CD4-positive, alpha-beta T cell (primary cell): ENCODE measurements at places on chromosomes 6 and 20. TPM values are rescaled to one million over a fixed set of nuclear protein-coding genes. Genes with fewer than 3 reads are reported as not detected.

DNA sequence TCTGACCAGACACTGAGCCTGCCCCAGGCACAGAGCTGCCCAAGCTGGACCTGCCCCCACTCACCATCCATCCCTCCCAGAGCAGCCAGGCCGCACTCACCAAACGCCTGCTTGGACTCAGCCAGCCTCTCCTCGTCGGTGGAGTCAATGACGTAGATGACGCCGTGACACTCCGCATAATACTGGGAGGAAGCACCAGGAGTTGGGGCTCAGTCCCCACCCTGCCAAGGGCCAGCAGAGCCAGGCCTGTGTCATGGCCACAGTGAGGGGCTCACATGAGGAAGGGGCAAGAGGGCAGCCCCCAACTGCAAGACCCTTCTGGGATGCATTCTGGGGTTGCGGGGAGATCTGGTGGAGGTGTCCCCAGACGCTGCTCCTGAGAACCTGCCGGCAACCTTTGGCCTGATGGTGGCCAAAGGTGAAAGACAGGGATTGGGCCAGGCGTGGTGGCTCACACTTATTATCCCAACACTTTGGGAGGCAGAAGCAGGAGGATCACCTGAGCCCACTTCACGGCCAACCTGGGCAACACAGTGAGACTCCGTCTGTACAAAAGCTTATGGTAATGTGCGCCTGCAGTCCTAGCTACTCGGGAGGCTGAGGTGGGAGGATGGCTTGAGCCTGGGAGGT lies 5.6 kb downstream of the ARFRP1 start:
- H3K27me3 ChIP-seq, result no peaks in the 10 kb centered on the region
- H3K4me3 ChIP-seq, result no peak overlapping the region
- peaks cover 60% of the 10 kb centered on the region for H3K4me1 ChIP-seq
- peaks cover 41% of the 10 kb centered on the region for H3K36me3 ChIP-seq
- H3K27ac ChIP-seq, result no peak overlapping the region

DNA sequence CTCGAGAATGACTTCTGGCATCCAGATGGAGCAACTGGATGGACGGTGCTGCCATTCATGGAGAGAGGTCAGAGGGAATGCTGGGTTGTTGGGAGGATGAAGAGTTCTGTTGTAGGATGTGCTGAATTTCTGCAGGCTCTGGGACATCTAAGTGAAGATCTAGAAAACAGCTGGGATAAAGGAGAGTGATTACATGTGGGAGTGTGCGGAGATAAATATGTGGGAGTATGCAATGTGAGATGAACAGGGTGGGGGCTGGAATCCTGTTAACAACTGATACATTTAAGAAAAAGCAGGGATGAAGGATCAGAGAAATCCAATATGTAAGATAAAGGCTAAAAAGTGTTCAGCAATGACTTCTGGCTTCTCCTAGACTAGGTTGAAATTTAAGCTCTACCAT lies 43.1 kb downstream of the FAXC start:
- DNase-seq, result no peak
- no peaks in the 10 kb centered on the region for H3K4me1 ChIP-seq
- no peak overlapping the region for H3K27ac ChIP-seq
- H3K27me3 ChIP-seq, result no peaks in the 10 kb centered on the region
- no peaks in the 10 kb centered on the region for H3K36me3 ChIP-seq
- H3K4me3 ChIP-seq, result no peak overlapping the region

GRCh38 chr20:3183896-3184612 lies 10.7 kb upstream of the LZTS3 start:
- peaks cover 4% of the 10 kb centered on the region for H3K36me3 ChIP-seq
- H3K27ac ChIP-seq, result no peak overlapping the region
- H3K27me3 ChIP-seq, result no peaks in the 10 kb centered on the region
- H3K4me3 ChIP-seq, result no peak overlapping the region
- no peak for DNase-seq

GRCh38 chr6:79671600-79672266 lies 40.6 kb downstream of the SH3BGRL2 start:
- no peaks in the 10 kb centered on the region for H3K36me3 ChIP-seq
- H3K4me3 ChIP-seq, result no peak overlapping the region
- DNase-seq, result peak; percentile 45
- H3K4me1 ChIP-seq, result peaks cover 14% of the 10 kb centered on the region
- peak overlapping the region; percentile 7 for H3K27ac ChIP-seq

DNA sequence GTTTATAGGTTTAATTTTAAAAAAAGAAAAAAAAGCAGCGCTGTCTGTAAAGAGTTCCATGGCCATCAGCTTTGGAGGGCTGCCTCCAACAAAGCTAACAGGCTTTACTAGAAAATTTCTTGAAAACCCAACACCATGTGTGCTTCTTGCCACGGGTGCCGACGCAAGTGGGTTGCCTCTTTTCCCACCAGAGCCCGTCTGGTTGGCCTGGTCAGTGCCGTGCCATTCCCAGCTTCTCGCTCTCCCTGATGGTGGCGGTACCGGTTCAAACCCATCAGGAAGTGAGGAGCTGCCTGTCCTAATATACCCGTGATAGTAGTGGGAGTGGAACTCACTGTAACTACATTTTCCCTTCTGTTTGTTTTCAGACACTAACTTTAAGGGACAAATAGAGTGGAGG lies 73.7 kb downstream of the CDH4 start:
- no peaks in the 10 kb centered on the region for H3K36me3 ChIP-seq
- H3K4me1 ChIP-seq, result no peaks in the 10 kb centered on the region
- no peak for DNase-seq
- no peak overlapping the region for H3K4me3 ChIP-seq
- no peaks in the 10 kb centered on the region for H3K27me3 ChIP-seq
- no peak overlapping the region for H3K27ac ChIP-seq

- DNase-seq, result no peak
- peaks cover 4% of the 10 kb centered on the region for H3K27me3 ChIP-seq
- no peaks in the 10 kb centered on the region for H3K4me1 ChIP-seq
- no peaks in the 10 kb centered on the region for H3K36me3 ChIP-seq
- no peak overlapping the region for H3K4me3 ChIP-seq
- H3K27ac ChIP-seq, result no peak overlapping the region
Observed at GRCh38 chr6:39777218-39777617, 15.0 kb upstream of the DAAM2 start.

DNA sequence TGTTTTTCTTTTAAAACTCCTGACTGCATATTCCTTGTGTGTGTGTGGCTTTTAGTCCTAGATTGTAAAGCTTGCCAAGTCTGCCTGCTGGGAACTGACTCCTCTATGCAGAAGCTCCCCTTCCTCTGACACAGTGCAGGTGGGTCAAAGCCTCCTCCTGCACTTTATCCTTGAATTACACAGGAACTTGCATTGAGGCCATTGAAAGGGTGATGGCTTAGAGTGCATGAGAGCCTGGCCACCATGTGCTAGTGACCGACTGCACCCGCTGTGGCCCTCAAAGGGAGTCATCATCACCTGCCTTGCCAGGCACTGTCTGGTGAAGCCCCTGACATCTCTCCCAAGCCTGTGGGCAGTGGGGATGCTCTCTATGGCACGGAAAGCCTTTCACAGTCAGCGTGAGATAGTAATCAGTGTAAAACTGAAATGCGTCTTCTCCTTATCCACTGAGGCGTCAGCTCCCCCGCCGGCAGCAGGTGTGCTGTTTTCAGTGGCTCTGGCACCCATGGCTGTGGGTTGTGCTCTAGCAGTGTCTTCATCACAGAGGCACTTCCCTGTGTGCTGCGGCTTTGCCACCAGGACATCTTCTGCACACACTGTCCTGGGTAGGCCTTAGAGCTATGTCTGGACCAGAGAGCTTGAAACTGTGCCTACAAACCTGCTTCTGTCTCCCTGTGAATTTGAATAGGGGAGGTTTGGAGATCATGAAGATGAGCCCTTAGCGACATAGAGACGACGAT lies 87.9 kb downstream of the THBS2 start:
- H3K27ac ChIP-seq, result no peak overlapping the region
- H3K27me3 ChIP-seq, result no peaks in the 10 kb centered on the region
- no peak overlapping the region for H3K4me3 ChIP-seq
- no peak for DNase-seq
- H3K4me1 ChIP-seq, result no peaks in the 10 kb centered on the region
- H3K36me3 ChIP-seq, result no peaks in the 10 kb centered on the region

GRCh38 chr20:50292591-50293283 lies 102.1 kb downstream of the CEBPB start:
- H3K27me3 ChIP-seq, result no peaks in the 10 kb centered on the region
- peak; percentile 49 for DNase-seq
- no peak overlapping the region for H3K27ac ChIP-seq
- peaks cover 7% of the 10 kb centered on the region for H3K4me1 ChIP-seq
- no peak overlapping the region for H3K4me3 ChIP-seq

DNA sequence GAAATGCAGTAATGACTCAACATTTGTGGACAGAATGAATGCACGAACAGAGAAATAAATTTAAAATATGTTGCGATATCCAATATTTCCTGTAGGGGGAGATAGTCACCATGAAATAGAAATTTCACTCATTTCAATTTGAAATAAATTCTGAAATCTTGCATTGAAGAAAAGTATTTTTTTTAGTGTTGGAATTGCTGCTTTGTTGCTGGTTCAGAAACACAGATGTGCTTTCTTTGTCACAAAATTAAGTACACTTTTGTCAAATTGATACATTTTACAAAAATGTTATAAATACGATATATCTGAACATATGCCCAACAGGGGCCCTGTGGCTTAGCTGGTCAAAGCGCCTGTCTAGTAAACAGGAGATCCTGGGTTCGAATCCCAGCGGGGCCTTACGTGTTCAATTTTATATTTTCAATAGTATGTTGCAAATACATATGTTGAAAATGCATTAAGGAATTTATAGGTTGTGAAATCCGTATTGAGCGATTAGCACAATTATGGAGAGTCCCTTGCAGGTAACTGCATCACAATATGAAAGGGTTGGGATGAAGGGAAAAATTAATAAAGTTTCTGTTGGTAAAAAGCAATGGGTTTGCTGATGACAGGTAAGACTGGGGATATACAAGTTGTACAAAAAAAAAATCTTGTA lies 85.4 kb upstream of the PRSS16 start:
- H3K4me3 ChIP-seq, result no peak overlapping the region
- no peaks in the 10 kb centered on the region for H3K27me3 ChIP-seq
- H3K4me1 ChIP-seq, result peaks cover 12% of the 10 kb centered on the region
- H3K27ac ChIP-seq, result no peak overlapping the region
- H3K36me3 ChIP-seq, result no peaks in the 10 kb centered on the region

GRCh38 chr6:115137910-115138309 lies 795.1 kb upstream of the HS3ST5 start:
- H3K36me3 ChIP-seq, result no peaks in the 10 kb centered on the region
- H3K4me1 ChIP-seq, result no peaks in the 10 kb centered on the region
- no peak overlapping the region for H3K27ac ChIP-seq

DNA sequence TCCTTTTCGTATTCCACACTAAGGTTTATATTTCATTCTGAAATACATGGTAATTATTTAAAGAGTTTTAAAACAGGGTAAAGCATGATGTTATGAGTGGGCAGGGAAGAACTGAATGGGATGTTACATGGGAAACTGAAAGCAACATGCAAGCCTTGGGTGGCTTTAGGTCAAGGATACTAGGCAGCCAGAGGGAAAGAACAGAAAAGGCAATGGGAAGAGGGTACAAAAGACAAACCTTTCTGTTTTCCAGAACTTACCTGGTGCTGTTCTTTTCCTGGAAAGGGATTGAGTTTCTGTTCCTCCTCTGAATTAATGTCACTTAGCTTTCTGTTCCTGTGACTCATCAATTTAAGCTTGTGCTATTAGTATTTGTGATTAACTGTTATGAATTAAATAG lies 71.2 kb upstream of the SMIM8 start:
- no peaks in the 10 kb centered on the region for H3K27me3 ChIP-seq
- H3K27ac ChIP-seq, result no peak overlapping the region
- DNase-seq, result no peak
- H3K4me1 ChIP-seq, result no peaks in the 10 kb centered on the region
- no peak overlapping the region for H3K4me3 ChIP-seq

- H3K4me3 ChIP-seq, result no peak overlapping the region
- H3K27me3 ChIP-seq, result no peaks in the 10 kb centered on the region
- no peak overlapping the region for H3K27ac ChIP-seq
- no peaks in the 10 kb centered on the region for H3K36me3 ChIP-seq
- no peaks in the 10 kb centered on the region for H3K4me1 ChIP-seq
- no peak for DNase-seq
Observed at GRCh38 chr20:43092386-43093088, 97.2 kb downstream of the PTPRT start.

DNA sequence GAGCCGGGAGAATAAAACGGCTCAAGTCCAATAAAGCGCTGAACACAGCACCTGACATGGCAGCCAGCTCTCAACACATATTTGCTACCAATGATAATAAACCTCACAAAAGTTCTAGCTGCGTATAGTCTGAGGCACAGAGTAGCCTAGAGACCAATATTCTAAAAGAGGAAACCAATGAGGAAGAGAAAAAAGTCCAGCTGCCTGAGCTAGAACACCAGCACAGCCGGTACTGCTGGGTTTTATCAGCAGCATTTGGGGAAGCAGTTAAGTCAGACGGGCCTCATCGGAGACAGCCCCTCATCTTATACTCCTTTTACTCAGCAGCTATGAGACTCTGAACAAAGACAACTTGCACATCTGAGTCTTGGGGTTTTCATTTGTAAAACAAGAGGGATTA lies 2.4 kb upstream of the RTF2 start:
- peak; percentile 24 for DNase-seq
- H3K36me3 ChIP-seq, result peaks cover 6% of the 10 kb centered on the region
- H3K4me3 ChIP-seq, result no peak overlapping the region
- H3K27me3 ChIP-seq, result no peaks in the 10 kb centered on the region
- H3K27ac ChIP-seq, result no peak overlapping the region

- no peak within 1 kb of the TSS for H3K4me3 ChIP-seq
- peaks cover 71% of the 10 kb centered on the region for H3K27me3 ChIP-seq
- no peaks in the 10 kb centered on the region for H3K4me1 ChIP-seq
- no peak for DNase-seq
- H3K27ac ChIP-seq, result no peak within 1 kb of the TSS
Observed at GRCh38 chr20:64164123-64164836, at the start of gene MYT1. MYT1 (plus strand) TSS chr20:64164452; CDS start chr20:64198862, 34,410 bp downstream.

DNA sequence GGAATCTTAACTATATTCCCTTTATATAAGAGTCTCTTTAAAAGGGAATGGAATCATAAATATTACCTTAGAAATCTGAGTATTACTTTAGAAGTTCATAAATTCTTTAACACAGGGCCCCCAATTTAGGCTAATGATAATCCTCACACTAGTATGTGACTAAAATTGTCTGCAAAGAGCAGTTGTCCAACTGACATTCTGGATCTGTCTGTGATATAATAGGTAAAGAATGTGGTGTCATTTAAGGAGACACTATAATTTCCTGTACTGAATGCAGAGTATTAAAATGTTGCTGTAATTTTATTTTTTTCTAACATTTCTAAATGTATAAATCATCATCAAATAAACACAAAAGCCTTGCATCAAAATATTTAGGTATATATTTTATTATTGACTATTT lies 128.5 kb upstream of the DST start:
- no peaks in the 10 kb centered on the region for H3K4me1 ChIP-seq
- DNase-seq, result no peak
- no peaks in the 10 kb centered on the region for H3K36me3 ChIP-seq
- H3K27me3 ChIP-seq, result no peaks in the 10 kb centered on the region
- H3K4me3 ChIP-seq, result no peak overlapping the region

- H3K36me3 ChIP-seq, result no peaks in the 10 kb centered on the region
- DNase-seq, result peak; percentile 30
- no peak overlapping the region for H3K27ac ChIP-seq
- no peak overlapping the region for H3K4me3 ChIP-seq
- peaks cover 56% of the 10 kb centered on the region for H3K4me1 ChIP-seq
Observed at GRCh38 chr6:110560239-110561007, 84.0 kb upstream of the SLC22A16 start.

RNF144B gene
- 3.5 TPM for total RNA-seq

RIPPLY2 gene
- not detected for total RNA-seq

MOCS1 gene
- total RNA-seq, result 2.0 TPM

CST4 gene
- not detected for total RNA-seq

WFDC10B gene
- not detected for total RNA-seq

RFX6 gene
- not detected for total RNA-seq
